Spinal cord (tissue), 10 donors: ENCODE measurements at places on chromosomes 11 and 22.
A peak's percentile ranks its signal among the peaks of the same experiment; 100 is the strongest.

DNA sequence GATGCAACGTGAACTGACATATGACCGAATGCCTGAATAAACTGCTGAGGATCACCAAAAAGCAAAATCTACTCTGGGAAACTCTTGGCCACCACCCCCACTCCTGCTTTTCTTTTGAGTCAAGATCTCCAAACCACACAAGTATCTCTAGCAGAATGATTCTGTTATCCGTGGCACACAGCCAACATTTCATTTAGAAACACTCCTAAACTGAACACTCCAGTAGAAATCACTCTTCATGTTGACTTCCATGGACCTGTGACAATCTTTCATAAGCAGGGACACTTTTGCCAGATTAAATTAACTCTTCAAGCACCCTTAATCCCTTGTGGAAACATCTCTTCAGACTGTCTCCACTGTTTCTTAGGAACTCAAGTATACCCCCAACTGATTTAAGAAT is 44.4 kb downstream of the VSIG10L2 start:
- no peak overlapping the region for H3K4me3 ChIP-seq
- H3K27ac ChIP-seq: no peak overlapping the region
- H3K36me3 ChIP-seq: no peaks in the 10 kb centered on the region
- DNase-seq: no peak

- no peak overlapping the region for H3K27ac ChIP-seq
- H3K36me3 ChIP-seq: no peaks in the 10 kb centered on the region
- no peaks in the 10 kb centered on the region for H3K27me3 ChIP-seq
- no peak for DNase-seq
- no peaks in the 10 kb centered on the region for H3K4me1 ChIP-seq
- H3K4me3 ChIP-seq: no peak overlapping the region
Measured at GRCh38 chr11:32081129-32081641, 9.7 kb upstream of the RCN1 start.

DNA sequence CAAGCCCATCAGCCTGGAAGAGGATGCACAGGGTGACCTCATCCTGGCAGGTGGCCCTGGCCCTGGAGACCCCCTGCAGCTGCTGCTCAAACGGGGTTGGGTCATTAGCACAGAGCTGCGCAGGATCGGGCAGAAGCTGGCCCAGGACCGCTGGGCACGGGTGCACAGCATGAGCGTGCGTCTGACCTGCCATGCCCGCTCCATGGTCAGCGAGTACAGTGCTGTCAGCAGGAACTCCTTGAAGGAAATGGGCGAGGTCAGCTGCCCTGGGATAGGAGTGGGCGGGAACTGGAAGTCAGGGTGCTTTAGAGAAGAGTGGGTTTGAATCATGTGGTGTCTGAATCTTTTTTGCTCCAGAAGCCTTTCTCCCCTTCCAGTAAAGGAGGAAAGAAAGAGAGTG is 61.1 kb downstream of the INSC start:
- H3K4me1 ChIP-seq: no peaks in the 10 kb centered on the region
- DNase-seq: no peak
- no peak overlapping the region for H3K4me3 ChIP-seq
- no peak overlapping the region for H3K27ac ChIP-seq
- no peaks in the 10 kb centered on the region for H3K36me3 ChIP-seq
- no peaks in the 10 kb centered on the region for H3K27me3 ChIP-seq

DNA sequence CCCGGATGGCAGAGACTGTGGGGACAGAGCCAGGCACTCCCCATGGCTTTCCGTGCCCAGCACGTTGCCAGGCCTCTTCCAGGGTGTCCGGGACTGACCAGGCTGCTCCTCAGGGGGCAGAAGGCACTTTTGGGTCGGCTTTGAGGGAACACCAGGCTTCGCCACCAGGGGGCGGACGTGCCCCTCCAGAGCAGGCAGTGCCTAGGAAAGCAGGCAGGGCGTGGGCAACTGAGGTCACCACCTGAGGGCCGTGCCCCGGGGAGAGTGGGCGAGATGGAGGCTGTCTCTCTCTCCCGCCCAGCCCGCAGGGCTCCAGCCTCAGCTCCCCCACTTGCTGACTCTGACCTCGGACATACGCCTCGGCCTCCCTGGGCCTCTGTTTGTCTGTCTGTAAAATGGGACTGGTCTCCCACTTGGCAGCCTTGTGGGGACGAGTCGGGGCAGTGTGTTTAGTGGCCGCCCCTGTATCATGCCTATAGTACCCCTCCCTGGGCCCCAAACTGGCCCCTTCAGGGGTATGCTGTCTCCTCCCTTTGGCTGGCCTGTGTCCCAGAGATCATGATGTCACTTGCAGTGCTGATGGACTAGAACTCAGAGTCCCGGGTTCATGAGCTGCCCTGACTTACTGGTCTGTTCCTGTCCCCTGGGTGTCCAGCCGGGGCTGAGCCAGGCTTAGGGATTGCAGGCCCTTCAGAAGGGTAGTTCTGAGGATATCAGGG is 4.4 kb upstream of the PRR5 start:
- H3K27me3 ChIP-seq: peaks cover 3% of the 10 kb centered on the region
- peak; percentile 73 for DNase-seq
- no peak overlapping the region for H3K4me3 ChIP-seq
- peaks cover 2% of the 10 kb centered on the region for H3K36me3 ChIP-seq
- H3K4me1 ChIP-seq: peaks cover 34% of the 10 kb centered on the region

GRCh38 chr11:2576111-2576510 is 123.7 kb downstream of the KCNQ1OT1 start:
- DNase-seq: no peak
- no peak overlapping the region for H3K27ac ChIP-seq
- H3K4me3 ChIP-seq: no peak overlapping the region

DNA sequence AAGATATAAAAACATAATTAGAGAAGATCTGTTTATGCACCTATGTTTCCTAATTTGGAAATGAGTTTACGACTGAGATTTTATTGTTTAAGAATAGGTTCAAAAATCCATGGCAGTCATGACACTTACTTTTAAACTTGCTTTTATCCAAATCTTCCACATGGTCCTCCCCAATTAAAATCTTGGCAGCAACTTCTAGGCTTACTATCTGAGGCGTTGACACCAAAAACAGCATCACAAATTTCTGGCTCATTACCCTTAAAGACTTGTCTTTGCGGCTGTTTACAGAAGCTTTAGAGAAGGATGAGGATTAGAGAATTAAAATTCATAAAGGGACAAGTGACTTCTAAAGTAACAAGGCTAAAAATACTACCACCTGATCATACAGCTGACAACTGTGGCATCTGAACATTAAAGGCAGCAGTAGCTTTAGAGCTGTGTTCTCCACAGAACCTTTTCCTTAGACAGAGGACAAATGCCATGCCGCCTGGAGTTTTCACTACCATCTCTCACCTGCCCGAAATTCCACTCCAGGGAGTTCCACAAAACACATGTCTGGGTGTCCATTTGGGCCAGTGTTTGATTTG is 6.4 kb downstream of the E2F8 start:
- peaks cover 4% of the 10 kb centered on the region for H3K36me3 ChIP-seq
- peaks cover 4% of the 10 kb centered on the region for H3K27me3 ChIP-seq
- H3K4me1 ChIP-seq: no peaks in the 10 kb centered on the region
- no peak overlapping the region for H3K27ac ChIP-seq
- H3K4me3 ChIP-seq: no peak overlapping the region

GRCh38 chr11:132072044-132072857 is 701.8 kb downstream of the NTM start:
- peak overlapping the region; percentile 69 for H3K27ac ChIP-seq
- peaks cover 6% of the 10 kb centered on the region for H3K4me1 ChIP-seq
- H3K36me3 ChIP-seq: no peaks in the 10 kb centered on the region
- DNase-seq: peak; percentile 38

- no peak overlapping the region for H3K27ac ChIP-seq
- H3K36me3 ChIP-seq: no peaks in the 10 kb centered on the region
- no peaks in the 10 kb centered on the region for H3K27me3 ChIP-seq
- DNase-seq: no peak
Measured at GRCh38 chr11:27871056-27871455, 170.8 kb upstream of the BDNF start.

- H3K4me3 ChIP-seq: no peak overlapping the region
- no peaks in the 10 kb centered on the region for H3K36me3 ChIP-seq
- no peak overlapping the region for H3K27ac ChIP-seq
- H3K27me3 ChIP-seq: no peaks in the 10 kb centered on the region
- peaks cover 8% of the 10 kb centered on the region for H3K4me1 ChIP-seq
- no peak for DNase-seq
Measured at GRCh38 chr11:42521994-42522393, 789.8 kb upstream of the API5 start.

DNA sequence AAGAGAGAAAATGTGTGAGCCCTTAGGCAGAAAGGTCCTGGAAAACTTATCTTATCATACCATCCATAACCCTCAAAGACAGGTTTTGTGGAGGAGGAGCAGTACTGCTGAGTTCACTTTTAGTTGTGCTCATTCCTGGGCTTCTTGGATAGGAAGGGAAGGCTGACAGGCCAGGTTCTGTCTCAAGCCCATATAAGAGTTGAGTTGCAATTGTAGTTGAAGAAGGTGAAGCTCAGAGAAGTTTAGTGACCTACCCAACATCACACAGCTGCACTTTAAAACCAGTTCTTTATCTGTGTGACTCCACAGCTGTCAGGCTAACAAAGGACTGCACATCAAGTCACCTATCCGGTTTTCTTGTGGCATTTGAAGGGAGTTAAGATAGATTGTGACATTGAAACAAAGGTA is 13.0 kb downstream of the TEAD1 start:
- no peak for DNase-seq
- H3K27ac ChIP-seq: no peak overlapping the region
- no peaks in the 10 kb centered on the region for H3K36me3 ChIP-seq
- no peaks in the 10 kb centered on the region for H3K27me3 ChIP-seq
- H3K4me3 ChIP-seq: no peak overlapping the region

DNA sequence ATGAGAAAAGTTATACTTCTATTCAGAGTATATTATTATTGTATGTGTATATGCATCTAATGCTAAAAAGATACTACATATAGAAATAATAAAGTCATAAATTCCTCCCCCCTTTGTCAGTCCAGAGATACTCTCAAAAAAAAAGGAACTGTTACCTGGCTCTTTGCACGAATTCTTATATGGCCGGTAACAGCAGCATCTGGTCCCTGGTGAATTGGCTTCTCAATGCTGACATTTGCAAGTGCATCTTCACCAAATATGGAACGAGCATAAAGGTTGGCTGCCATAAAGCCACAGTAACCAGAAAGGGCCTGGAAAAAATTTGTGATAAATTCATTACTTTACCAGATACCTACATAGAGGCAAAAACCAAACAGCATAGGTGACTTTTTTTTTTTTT is 41.2 kb downstream of the COPB1 start:
- no peak overlapping the region for H3K4me3 ChIP-seq
- H3K27me3 ChIP-seq: no peaks in the 10 kb centered on the region
- H3K27ac ChIP-seq: no peak overlapping the region

GRCh38 chr22:45077826-45078334 is 68.1 kb upstream of the PHF21B start:
- H3K27ac ChIP-seq: no peak overlapping the region
- peaks cover 14% of the 10 kb centered on the region for H3K27me3 ChIP-seq
- DNase-seq: no peak
- peaks cover 29% of the 10 kb centered on the region for H3K4me1 ChIP-seq
- no peaks in the 10 kb centered on the region for H3K36me3 ChIP-seq

DNA sequence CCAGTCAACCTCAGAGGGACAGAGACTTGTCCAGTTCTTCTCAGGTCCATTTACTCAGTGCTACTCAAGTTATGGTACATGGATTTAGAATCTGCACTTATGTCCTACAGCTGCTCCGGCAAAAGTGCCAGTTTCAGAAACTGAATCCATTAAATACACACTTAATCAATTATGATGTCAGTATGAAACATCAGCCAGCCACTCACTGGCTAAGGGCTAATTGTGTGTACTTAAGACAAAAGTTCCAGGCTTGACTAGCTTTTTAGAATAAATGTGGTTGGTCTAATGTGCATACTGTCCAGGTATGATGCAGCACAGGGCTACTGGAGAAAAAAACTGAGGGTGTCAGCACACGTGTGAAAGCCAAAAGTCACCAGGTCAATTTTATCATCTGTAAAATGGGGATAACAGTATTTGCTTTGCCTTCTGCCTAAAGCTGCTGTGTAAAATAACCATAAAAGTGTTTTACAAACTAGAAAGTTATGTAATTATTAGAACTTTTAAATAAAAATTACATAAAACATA is 55.4 kb upstream of the CYP2D6 start:
- no peaks in the 10 kb centered on the region for H3K36me3 ChIP-seq
- H3K4me3 ChIP-seq: no peak overlapping the region
- no peak overlapping the region for H3K27ac ChIP-seq

DNA sequence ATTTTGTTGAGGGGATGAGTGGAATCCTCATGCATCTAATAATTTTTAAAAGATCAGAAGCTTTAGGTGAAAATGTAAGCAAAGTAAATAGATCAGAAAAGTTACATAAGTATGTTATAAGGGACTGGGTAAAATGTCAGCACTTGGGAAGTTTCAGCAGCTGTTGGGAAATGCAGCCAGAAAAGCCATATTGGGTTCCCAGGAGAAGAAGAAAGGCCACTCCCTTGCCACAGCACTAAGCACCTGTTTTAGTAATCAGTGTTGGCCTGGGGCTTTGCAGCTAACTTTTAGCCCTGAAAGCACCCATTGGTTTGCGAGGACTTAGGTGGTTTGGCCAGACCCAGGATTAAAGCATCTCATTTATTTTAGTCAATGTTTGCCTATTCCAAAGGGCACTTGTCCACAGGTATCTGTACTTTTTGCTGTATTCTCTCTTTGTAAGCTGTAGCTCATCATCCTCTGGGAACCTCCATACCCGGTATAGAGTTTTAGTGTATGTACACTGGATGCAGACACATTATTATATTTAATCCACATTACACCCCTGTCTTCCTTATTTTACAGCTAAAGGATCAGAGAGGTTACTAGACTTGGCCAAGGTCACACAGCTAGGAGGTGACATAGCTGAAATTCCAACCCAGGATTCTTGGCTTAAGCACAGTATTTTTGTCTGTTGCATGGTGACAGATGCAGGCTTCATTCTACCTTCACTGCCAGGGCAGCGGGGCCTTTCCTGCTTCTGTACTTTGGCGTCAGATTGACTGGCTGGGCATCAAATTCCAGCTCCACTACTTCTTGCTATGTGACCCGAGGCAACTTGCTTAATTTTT is 127.7 kb upstream of the SESN3 start:
- H3K4me1 ChIP-seq: no peaks in the 10 kb centered on the region
- no peak overlapping the region for H3K4me3 ChIP-seq
- H3K27ac ChIP-seq: no peak overlapping the region
- no peak for DNase-seq
- H3K36me3 ChIP-seq: no peaks in the 10 kb centered on the region
- H3K27me3 ChIP-seq: no peaks in the 10 kb centered on the region

DNA sequence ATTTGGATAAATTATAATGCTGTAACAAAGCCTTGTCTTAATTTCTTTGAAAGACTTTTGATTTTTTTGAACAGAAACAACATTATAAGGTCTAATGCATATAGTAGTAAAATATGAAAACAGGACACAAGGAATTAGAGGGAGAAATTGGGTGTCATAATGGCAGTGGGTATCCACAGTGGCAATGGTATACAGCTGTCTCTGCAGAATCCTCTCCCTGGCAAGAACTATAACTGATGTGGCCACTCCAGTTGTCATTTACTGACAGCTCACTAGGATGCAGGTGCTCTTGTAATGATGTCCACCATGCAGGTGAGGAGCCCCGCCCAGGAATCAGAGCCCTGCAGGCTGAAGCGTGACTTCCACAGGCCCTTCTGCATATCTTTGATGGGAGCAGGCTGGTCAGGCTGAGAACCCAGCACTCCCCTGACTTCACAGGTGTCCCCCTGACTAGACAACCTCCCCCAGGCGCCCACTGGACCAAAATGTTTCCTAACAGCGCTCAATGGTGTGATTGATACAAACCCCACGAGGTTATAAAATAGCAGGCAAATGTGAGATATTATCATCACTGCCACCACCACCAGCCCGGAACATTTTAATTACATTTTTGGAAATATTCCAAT is 32.8 kb upstream of the SERPIND1 start:
- H3K4me1 ChIP-seq: no peaks in the 10 kb centered on the region
- peaks cover 59% of the 10 kb centered on the region for H3K36me3 ChIP-seq
- no peaks in the 10 kb centered on the region for H3K27me3 ChIP-seq
- no peak for DNase-seq
- no peak overlapping the region for H3K4me3 ChIP-seq
